NCI-H2107 (cell line): ENCODE measurements at places on chromosomes 11 and 22.

- DNase-seq: peak; percentile 39
Measured at GRCh38 chr11:78742430-78742829, 167.8 kb upstream of the NARS2 start.

- no peak for DNase-seq
Measured at GRCh38 chr11:128501008-128501407, 86.3 kb downstream of the ETS1 start.

DNA sequence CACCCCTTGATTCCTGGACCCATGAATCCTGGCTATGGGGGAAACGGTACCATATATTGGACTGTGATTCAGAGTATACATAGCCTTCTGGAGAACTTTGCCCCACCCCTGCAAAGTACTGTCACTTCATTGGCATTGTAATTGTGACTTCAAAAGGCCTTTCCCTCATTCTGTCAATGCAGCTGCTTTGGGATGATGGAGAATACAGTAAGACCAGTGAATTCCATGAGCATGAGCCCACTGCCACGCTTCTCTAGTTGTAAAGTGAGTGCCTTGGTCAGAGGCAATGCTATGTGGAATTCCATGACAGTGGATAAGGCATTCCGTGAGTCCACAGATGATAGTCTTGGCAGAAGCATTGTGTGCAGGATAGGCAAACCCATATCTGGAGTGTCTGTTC is 25.7 kb upstream of the MSANTD2 start:
- DNase-seq: no peak

- no peak for DNase-seq
Measured at GRCh38 chr22:17234144-17234623, 14.9 kb upstream of the ADA2 start.

DNA sequence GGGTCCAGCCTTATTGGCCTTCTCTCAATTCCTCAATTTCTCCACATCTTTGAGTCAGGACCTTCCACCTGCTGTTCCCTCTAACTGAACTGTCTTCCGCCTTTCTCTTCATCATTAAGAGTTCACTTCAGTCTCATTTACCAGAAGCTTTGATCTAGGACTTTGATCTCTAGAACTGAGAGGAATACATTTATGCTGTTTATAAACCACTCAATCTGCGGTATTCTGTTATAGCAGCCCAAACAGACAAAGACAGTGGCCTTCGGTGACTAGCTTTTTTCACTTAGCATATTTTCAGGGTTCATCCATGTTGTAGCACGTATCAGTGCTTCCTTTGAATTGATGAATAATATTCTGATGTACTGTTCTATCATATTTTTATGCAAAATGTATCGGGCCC is 10.5 kb downstream of the CLPB start:
- no peak for DNase-seq

GRCh38 chr11:721741-722345 is 15.8 kb downstream of the EPS8L2 start:
- DNase-seq: no peak

DNA sequence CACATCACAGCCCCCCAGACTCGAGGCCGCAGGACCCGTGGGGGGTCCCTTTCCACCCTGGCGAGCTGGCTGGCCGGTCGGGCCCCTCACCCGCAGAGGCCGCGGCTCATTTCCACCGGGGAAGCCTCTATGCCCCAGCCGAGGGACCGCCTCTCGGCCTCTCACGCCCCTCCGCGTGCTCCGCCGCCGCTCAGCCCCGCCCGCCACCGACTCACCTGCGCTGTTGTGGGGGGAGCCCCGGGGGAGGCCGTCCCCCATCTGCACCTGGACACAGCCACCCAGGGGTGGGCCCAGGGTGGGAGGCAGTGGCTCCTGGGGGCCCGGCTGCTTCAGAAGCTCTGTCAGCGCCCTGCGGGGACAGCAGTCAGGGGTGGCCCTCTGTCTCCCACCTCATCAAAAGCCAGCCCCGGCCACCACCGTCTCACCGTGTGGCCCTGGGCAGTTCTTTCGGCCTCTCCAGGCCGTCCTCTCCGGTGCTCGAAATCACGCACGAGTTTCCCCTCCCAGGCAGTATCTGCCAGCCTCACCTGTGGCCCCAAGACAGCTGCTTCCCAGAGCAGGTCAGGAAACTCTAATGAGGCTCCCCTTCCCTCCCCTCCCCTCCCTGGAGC is 3.8 kb downstream of the SHISA8 start:
- DNase-seq: no peak

- no peak for DNase-seq
Measured at GRCh38 chr11:72039031-72039855, 40.5 kb downstream of the IL18BP start.

DNA sequence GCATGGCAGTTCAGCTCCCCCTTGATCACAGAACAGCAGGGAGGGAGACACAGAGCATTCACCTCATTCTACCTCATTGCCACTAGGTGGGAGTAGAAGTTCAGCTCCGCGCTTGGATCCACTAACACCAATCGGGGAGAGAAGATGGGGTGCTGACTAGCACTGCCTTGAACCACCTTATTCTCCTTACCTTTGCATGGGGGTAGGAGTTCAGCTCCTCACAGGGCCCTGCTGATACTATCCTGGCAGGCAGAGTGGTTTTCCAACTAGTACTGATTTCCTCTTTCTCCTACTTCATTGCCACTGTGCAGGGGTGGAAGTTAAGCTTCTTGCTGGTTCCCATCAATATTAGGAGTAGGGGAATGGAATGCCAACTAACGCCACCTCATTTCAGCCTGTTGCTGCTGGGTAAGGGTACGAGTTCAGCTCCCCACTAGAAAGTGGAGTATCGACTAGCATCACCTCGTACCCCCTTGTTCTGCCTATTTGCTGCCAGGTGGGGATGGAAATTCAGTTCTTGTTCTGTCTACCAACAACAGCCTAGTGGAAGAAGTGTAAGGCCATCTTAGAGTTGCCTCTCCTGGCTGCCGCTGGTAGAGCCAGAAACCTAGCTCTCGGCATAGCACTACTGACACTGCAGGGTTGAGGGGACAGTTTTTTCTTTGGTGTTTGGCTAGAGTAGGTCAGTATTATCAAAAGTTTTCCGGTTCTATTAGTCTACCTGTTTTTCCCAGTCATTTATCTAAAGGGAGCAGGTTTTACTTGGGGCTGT is 550.9 kb upstream of the CCDC90B start:
- DNase-seq: peak; percentile 6

- DNase-seq: no peak
Measured at GRCh38 chr11:67048515-67049130, 8.0 kb upstream of the RHOD start.

DNA sequence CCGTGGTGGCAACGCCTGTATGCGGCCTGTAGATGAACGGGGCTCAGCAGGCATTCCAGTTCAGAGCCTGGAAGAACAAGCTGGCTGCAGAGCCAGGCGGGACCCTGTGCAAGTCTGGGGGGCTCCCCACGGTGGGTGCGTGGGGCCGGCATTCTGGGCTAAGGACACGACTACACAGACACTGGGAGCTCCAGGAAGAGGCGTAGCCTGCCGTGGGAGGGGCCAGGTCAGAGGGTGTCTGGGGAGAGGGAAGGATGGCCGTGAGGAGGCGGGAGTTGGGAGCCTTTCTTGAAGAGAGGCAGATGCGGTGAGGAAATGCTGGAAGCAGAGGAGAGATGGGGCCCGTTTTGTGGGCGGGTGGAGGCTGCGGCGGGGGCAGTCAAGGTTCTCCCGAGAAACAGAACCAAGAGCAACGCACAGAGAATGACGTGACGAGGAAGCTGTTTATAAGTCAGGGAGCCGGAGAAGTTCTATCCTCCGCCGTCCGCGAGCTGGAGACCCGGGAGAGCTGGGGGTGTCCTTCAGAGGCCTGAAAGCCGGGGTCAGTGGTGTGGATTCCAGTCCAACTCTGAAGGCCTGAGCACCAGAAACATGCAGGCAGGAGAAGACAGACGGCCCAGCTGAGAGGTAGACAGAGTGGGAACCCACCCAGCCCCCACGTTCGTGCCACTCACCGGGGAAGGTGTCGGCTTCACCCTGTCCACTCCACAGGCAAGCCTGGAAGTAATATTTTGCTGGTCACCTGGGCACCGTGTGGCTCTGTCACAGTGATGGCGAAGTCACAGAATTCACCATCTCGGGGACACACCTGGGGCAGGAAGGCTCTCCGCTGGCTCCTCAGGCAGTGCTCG is 529.6 kb downstream of the BRD1 start:
- no peak for DNase-seq

- no peak for DNase-seq
Measured at GRCh38 chr22:20089977-20090729, 10.1 kb downstream of the DGCR8 start.

DNA sequence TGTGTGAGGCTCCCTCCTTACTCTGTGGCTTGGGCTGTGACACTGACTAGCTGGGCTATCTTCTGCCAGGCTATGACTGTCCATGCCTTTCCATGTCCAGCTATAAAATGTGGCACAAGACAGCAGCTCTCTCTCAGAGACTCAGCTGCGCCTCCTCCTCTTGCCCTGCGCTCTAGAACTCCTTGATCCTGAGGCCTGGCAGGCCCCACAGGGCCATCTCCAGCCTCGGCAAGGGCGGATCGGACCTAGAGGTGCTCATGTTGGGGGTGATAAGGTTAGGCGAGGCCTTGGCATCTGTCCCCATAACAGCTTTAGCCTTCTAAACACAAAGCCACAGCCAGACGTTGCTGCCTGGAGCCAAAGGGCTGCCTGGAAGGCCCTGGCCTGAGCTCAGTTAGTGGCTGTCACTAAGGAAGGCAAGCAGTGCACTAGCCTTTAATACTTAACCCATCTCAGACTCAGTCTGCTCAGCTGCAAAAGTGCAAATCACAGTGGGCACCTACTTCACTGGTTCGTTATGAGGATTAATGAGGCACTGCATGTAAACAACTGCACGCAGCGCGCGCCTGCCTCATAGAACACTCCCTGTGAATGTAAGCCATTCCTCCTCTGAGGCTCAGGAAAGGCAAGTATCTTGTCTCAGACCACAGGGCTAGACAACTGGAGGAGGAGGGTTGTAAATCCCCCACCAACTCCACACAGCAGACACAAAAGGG is 1.2 kb downstream of the GUCD1 start:
- DNase-seq: no peak

GRCh38 chr11:111996129-111996528 is 29.1 kb upstream of the DLAT start:
- DNase-seq: no peak

- no peak for DNase-seq
Measured at GRCh38 chr11:122863704-122864326, 18.7 kb upstream of the JHY start.

DNA sequence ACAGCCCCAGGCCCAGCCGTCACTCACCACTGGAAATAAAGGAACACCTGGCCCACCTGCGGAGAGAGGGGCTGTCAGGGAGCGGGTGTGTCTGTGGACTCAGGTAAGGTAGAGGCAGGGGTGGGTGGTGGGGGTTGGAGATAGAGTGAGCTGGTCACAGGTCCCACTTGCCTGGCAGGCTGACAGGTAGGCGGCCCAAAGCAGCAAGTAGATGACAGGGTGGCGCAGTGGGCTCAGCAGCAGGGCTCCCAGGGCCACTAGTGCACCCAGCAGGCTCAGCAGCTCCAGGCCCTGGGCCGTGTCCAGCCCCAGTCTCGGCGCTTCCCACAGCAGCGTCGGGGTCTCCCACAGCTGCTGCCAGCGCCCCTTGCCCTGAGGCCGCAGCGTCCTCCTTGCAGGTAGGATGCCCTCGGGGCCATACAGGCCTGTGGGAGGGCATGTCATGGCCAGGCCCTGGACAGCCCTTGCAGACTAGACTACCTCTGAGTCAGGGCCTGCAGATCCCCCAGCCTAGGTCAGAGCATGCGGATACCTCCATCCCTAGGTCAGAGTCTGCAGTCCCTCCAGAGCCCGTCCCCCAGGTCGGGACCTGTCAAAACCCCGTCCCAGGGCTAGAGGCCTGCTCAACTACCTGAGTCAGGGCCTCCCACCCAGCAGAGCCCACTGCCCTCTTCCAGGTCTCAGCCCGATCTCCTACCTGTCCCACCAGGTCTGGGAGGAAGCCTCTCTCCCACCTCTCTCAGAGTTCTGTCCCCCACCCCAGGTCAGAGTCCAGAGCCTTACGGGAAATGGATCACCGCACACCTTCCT is 686 bp downstream of the LMF2 start:
- DNase-seq: no peak

- no peak for DNase-seq
Measured at GRCh38 chr11:134474070-134474860, 62.2 kb upstream of the B3GAT1 start.
